Progenitor cell of endocrine pancreas (in vitro differentiated cells): ENCODE measurements at places on chromosomes 3 and 15. TPM values are rescaled to one million over a fixed set of nuclear protein-coding genes. Genes with fewer than 3 reads are reported as not detected.

The FEM1B gene
- 45.9 and 50.5 TPM in 2 replicates for total RNA-seq

The C3orf49 gene
- total RNA-seq = not detected in 2 replicates

The AHSG gene
- 0.19 and 0.27 TPM in 2 replicates for total RNA-seq

The CPNE4 gene
- 4.6 and 5.5 TPM in 2 replicates for total RNA-seq

The FOXB1 gene
- not detected in 2 replicates for total RNA-seq

The IMPG2 gene
- total RNA-seq = 0.82 and 0.98 TPM in 2 replicates

The RBM6 gene
- 144 and 151 TPM in 2 replicates for total RNA-seq

The GOLGA6A gene
- total RNA-seq = 0.64 and 0.89 TPM in 2 replicates

- no peak for DNase-seq
Measured at GRCh38 chr15:80549191-80549590, 145.0 kb downstream of the ARNT2 start.

DNA sequence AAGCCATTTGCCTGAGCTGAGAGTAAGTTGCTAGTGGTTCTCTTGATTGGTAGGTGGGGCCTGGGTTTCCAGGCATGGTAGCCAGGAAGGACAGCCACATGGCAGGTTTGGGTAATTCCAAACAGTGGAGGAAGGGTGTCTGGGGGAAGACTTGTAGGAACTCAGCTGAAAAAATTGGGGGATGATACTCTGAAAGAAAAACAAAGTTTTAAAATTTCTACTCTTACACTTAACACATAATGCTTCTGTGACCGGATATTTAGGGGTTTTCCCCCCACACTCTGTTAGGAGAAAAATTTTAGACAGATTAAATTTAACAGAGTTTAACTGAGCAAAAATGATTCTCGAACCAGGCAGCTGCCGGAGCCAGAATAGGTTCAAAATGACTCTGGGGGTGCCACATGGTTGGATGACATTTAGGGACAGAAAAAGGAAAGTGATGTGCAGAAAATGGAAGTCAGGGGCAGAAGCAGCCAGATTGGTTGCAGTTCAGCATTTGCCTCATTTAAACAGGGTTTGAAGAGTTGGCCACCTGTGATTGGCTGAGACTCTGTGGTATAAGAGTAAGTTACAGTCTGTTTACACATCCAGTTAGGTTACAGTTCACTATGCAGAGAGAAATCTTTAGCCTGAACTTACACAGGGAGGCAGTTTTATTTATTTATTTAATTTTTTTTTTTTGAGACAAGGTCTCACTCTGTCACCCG, 8.1 kb downstream of the B2M start:
- DNase-seq = no peak

- no peak for DNase-seq
Measured at GRCh38 chr15:31957581-31957980, 72.7 kb upstream of the CHRNA7 start.

DNA sequence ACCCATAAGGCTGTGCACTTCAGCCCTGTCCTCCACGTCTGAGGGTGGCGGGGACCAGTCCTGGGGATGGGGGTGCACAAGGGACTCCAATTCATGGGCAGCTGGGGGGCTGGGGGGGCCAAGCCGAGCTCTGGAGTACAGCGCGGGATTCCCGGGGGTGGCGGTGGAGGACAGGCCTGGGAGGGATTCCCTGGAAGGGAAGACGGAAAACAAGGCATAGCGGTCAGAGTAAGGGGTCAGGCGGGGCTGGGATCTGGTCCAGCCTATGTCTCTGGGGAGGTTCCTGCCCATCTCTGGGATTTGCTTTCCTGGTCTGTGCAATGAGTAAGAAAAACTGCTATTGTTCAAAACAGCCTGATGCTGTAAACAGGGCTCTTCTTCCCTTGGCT, 8.1 kb upstream of the IGDCC3 start:
- DNase-seq = no peak

DNA sequence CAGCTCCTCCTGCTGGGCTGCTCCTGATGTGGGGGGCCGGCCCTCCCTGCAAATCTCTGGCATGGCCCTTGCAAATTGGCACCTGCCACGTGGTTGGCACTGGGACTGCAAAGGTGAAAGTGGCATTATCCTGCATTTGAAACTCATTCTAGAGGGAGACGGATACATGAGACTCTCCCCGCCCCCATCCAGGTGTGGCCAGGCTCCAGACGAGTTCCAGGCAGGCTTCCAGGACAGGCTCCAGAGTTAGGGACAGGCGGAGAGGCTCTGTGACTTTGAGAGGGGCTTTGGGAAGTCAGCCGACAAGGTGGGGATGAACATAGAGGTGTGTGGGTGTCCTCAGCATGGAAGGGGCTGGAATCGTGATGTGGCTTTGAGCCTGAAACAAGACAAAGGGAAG, 178.5 kb downstream of the APBA2 start:
- DNase-seq = no peak

DNA sequence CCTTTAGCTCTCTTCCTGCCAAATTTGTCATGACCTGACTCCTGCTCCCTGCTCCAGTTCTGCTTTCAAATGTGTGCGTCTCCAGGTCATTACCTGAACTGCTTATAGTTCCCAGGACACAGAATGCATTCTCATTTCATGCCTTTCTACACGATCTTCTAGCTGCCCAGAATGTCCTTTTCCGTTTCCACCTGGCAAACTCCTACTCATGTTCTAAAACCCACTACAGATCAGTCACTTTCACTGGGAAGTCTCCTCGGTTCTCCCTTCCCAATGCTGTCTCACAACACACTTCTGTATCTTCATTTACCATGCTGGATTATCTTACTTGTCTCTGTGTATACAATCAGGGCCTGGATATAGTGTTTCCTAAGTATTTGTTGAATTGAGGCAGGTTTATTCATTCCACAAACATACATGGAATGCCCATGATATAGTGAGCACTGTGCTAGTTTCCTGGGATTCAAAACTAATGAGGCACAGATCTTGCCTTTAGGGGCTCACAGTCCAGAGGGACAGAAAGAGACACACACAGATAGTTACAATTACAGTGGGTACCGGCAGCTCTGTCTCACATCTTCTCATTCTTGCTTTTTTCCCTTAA, 1.6 kb upstream of the NOX5 start:
- no peak for DNase-seq

- no peak for DNase-seq
Measured at GRCh38 chr15:99139276-99139675, 34.4 kb downstream of the SYNM start.

DNA sequence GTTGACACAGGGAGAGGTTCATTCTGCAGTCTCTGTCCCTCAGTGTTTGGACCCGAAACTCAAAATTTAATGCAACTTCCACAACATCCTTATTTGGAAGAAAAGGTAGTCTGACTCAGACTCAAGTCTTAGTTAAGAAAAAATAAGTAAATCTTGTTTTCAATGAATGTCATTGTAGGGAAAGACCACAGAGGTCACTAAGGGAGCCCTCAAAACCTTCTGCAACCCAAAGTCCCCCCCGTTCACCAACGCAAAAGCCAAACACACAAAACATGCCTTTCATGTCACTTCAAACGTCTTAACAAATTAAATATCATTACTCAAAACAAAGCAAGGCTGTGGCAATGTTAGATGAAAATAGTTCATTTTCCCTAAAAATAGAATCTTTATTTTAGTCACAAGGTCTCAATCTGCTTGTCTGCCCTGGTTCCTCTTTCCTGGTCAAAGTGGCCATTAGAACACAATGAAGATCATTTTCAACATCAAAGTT, 20.9 kb upstream of the SSUH2 start:
- no peak for DNase-seq

- no peak for DNase-seq
Measured at GRCh38 chr3:70729845-70730244, 417.4 kb upstream of the MDFIC2 start.

DNA sequence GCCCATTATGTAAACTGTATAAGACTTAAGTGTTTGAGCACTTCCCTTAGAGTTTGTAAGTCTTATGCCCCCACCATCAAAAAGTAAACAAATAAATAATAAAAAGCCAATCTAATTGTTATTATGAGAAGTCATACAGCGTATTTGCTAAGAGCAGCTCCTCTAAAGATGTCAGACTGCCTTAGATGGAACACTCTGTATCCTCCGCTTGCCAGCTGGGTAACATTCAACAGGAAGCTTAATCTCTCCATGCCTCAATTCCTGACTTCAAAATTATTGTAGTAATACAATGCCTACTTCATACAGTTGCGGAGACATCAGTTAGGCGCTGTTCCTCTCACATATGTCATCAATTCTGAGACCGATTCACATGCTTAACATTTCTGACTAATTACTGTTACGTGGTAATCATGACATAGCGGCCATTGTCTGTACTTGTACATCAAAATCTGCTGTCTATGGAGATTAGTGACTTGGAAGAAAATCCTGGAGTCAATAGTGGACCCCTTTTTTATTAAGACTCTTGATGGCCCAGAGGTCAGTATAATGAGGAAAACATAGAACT, 417.7 kb downstream of the LPP start:
- DNase-seq = no peak

DNA sequence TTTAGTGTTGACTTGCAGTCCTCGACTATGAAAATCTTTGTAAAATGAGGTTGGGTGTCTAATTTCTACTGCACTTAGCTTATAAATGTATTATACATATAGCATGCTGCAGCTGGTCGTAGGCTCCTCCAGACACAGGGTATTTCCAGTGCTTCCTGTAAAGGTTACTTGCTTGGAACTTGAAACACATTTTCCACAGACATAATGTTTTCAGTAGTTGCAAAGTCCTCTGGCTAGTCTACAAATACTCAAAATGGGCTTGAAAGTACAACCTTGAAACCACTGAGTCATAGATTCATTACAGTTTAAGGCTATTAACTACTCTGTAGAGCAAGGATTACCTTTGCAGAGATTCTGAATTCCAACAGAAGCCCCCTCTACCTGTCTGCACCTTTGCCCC, 464.1 kb downstream of the RAP2B start:
- DNase-seq = no peak

DNA sequence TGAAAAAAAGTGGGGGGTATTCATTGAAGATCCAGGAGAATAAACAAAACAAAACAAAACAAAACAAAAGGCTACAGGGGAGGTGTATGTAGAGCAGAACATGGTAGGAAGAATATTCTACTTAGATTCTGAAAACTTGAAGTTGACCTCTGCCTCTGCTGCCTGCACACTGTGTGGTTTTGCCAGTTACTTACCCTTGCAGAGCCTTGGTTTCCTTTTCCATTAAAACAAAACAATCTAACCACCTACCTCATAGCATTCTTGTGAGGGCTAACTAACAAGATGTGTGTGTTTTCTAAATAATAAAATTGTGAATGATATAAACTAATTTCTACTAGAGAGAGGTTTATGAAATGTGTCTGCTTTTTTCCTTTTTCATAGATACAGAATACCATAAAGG, 423.1 kb downstream of the TIGIT start:
- no peak for DNase-seq

DNA sequence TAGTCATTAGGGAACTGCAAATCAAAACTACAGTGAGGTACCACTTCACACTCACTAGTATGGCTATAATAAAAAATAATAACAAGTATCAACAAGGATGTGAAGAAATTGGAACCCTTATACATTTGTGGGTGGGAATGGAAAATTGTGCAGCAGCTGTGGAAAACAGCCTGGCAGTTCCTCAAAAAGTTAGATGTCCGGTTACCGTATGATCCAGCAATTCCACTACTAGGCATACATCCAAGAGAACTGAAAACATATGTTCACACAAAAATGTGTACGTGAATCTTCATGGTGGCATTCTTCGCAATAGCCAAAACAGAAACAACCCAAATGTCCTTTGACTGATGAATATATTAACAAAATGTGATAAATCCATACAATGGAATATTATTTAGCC, 187.9 kb upstream of the LYSMD4 start:
- no peak for DNase-seq

GRCh38 chr3:69161587-69162307, 39.4 kb upstream of the LMOD3 start:
- DNase-seq = no peak

DNA sequence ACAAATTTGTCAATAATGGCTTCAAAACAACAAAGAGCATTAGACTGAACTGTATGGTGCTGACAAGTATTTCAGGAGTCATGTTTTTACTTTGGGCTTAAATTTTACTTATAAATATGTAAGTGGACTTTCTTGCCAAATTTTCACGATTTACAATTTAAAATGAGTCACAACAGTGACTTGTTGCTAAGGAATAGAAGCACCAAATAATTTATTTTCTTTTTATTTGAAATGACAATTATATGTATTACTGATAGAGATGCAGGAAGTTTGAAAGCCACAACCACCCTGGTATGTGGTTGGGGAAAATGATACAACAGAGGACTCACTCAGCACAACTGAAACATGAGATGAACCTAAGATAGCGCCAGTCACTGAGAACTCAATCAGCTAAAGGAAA, 90.3 kb downstream of the FMN1 start:
- no peak for DNase-seq

DNA sequence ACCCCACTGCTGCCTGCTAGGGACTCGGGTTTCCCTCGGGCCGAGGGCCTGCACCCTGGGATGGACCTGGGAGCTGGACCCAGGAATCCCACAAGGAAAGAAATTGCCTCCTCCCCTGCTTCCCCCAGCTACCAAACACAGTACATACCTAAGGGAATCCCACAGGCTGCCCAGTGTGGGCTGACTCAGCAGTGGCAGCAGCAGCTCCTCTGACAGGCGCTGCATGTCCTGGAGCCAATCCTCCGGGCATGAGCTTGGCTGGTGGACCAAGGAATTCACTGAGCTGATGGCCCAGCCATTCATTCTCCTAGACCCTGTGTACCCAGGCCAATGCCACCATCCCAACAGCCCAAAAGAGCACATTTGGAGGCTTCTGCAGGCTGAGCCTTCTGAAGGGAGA, 9.5 kb upstream of the LTK start:
- no peak for DNase-seq

GRCh38 chr3:99366663-99367429, 271.5 kb upstream of the COL8A1 start:
- DNase-seq = no peak

- no peak for DNase-seq
Measured at GRCh38 chr3:150509780-150510179, 36.5 kb downstream of the SERP1 start.
